Stimulated activated CD4-positive, alpha-beta T cell treated with anti-CD3 and anti-CD28 coated beads, Interleukin-1b, Interleukin-23, amount 100 ng/mL, for 4 hours (primary cell): ENCODE measurements at places on chromosomes 12 and 14.

GRCh38 chr12:41402801-41403200 is 214.7 kb downstream of the PDZRN4 start:
- no peak for DNase-seq

GRCh38 chr12:19885093-19885812 is 446.0 kb downstream of the AEBP2 start:
- DNase-seq: no peak

DNA sequence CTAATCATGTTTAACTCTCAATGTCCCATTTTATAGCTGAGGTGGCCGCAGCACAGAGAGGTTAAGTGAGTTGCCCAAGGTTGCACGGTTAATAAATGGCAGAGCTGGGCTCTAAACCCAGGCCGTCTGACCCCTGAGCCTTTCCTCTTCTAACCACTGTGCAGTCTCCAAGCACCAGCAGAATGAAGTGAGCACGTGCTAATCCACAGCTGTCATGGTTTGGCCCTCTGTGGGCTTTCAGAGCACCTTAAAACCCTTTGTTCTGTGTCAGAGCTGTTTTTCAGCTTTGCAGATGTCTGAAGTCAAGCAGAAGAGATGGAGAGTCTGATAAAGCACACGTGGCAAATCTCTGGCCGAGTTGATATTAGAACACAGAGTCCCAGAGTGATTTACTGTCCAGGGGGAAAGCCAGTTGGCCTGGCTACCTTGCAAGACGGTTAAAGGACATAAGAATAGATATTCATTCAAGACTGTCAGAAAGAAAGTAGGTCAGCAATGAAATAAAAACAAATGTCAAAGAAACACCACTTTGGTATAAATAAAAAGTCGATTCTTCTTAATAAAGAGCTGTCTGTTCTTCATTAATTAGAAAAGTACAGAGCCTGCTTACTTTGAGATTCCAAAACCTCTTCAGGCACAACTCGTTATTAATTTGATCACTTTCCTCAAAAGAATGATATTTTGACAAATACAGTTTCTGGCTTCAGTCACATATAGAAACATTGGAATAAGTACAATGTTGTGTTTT is 107.3 kb downstream of the CRADD start:
- no peak for DNase-seq

GRCh38 chr14:53701108-53701875 is 255.3 kb downstream of the BMP4 start:
- DNase-seq: no peak

GRCh38 chr12:95548056-95548538 is 3.2 kb downstream of the USP44 start:
- DNase-seq: no peak

DNA sequence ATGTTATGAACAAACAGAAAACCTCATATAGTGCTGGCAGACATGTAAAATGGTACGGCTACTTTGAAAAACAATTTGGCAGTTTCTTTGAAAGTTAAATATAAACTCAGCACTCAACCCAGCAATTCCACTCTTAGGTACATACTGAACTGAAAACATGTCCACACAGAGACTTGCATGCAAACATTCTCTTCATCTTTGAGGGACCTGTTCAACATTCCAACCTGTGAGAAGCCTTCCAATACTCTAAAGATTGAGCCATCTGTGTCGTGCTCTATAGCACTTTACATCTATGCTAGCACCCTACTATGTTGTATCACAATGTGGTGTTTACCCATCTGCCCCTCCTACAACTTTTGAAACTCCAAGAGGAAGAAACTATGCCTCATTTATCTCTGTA is 79.3 kb downstream of the DNAI7 start:
- DNase-seq: no peak

- DNase-seq: no peak
These were observed 31.8 kb upstream of the G2E3 start for GRCh38 chr14:30527196-30527595.

- DNase-seq: no peak
These were observed 9.3 kb downstream of the KRAS start for GRCh38 chr12:25241167-25242020.

DNA sequence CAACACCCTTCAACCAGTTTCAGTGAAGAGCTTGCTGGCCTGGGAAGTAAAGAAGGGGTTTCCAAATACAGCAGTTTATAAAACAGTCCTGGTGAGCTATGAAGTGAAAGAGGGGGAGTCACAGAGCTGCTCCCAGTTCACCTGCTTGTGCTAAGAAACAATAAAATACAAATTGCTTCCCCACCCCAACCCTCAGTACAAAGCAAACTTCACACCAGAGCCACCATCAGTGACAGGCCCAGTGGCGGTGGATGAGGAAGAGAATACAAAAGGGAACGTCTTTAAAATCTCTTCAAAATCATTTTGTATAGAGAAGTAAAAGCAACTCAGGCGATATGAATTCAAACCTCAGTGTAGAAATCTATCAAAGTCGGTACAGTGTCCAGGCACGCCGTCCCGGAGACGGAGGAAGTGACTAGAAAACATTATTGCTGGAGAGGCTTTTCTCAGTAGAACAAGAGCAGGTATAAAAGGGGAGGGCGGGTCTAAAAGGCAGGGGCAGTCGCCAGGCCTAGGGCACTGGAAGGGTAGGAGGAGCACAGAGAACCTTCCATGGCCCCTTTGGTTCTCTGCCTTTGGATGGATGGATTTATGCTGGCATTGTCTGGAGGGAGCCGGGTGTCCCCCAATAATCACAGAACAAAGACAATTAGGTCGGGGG is 10.5 kb upstream of the RPLP0 start:
- no peak for DNase-seq
